ENCODE measurements at places on chromosomes 5 and 9.
A peak's percentile ranks its signal among the peaks of the same experiment; 100 is the strongest.

DNA sequence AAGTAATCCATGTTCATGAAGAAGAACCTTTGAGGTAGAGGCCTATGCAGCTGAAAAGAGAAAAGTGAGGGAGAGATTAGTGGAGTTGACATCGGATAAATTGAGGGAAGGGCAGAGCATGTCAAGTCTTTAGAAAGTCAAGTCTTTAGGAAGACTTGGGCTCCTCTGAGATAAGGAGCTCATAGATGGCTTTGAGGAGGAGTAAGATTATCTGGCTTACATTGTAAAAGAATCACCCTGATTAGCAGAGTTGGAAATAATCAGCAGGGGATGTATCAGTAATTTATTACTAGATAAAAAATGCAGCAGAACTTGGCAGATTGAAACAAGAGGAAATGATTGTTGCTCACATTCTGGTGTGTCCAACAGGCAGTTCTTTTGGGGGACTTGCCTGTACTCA lies 727.2 kb upstream of the WWC1 start:
- no peak for DNase-seq

DNA sequence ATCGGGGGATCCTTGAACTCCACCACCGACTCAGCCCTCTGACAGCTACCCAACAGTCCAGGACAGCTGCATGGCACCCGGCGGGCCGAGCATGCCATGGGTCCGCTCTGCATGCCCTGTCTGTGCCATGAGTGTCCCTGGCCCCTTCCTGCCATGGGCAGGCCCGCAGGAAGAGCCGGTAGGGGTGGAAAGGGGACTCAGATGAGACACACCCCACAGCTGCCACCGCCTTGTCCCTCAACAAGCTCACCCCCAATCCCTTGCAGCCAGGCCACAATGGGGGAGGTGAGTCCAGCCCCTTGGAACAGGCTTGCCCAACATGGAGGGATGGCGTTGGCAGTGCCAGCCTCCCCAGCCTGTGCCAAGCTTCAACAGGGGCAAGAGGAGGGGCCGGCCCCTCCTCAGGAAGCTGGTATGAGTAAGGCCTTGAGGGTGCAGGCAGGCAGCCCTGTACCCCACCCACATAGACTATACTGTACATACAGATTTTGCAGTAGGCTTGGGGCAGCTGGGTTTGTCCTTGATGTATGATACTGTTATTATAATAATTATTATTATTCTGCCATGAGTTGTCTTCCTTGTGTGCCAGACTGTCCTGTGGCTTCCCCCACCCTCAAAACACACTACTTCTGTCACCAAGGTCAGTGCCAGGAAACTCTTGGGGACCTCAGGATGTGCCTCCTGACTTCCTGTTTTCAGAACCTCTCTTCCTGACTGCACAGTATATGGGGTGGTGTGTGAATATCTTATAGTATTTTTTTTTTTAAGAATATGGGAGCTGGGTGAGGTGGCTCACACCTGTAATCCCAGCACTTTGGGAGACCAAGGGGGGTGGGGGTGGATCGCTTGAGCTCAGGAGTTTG lies 12.0 kb upstream of the SLC34A1 start:
- DNase-seq = no peak

- DNase-seq = peak; percentile 43
These were observed 130.4 kb upstream of the BASP1 start for GRCh38 chr5:17087035-17087434.

GRCh38 chr5:15787681-15788080 lies 287.7 kb downstream of the FBXL7 start:
- DNase-seq = no peak

DNA sequence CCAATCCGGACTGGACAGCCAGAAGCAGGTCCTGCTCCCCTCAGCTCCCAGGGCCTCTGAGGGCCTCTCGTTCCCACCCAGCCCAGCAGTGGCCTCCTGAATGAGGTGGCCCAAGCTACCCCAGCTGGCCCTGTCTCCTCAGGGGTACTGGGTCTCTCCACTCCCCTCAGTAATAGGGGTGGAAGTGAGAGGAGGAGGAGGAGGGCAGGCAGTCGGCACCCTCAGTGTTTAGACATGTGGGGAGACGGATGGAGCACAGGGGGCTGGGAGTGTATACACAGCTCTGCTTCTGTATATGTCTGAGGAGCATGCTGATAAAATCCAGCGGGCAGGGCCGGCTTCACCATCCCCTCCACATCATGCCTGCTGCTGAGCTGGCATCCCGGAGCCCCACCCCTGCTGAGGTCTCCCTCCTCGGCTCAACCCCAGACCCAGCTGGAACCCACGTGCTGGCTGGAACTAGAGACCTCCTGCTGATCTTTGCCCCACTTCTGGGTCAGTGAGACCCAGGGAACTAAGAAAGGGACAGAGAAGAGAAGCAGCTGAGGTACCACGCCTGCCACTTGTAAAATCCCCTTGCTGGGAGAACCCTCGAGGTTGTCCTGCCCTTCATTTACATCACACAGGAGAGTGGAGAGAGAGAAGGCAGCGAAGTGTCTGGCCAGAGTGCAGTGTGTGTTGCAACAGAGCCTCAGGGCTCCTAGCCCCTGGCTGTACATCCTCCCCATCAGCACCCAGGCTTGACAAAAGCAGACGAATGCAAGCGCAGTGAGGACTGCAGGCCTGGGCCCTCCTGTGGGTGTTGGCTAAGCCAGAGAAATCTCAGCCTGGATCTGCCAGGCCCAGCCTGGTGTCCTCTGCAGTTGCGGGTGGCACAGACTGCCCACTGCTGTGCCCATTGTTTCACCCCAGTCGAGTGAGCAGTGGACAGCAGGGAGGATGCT lies 77.5 kb downstream of the PSD2 start:
- no peak for DNase-seq

Measured in ELR (cell line).